ENCODE measurements at places on chromosomes 4 and X.

DNA sequence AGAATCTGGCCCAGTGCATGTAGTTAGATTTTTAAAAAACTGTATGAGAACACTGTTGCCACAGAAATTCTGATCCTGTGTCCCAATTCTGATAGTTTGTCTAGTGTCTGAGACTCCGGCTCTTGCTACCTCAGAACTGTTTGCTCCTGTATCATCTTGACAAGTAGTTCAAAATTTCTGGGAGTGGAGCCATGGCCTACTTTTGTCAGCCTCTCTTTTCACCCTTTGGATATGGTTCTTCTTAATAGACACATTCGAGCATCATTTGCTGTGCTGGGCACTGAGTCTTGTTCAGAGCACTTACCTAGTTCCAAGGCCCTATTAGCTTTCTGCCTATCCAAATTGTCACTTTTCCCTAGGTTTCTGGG, 46.9 kb downstream of the ATP10D start:
- H3K36me3 ChIP-seq, result no peaks in the 10 kb centered on the region
- DNase-seq, result no peak
- H3K4me3 ChIP-seq, result peak overlapping the region; percentile 40
- H3K27me3 ChIP-seq, result no peaks in the 10 kb centered on the region
- H3K4me1 ChIP-seq, result peaks cover 25% of the 10 kb centered on the region

- no peak overlapping the region for H3K4me3 ChIP-seq
- no peak overlapping the region for H3K27ac ChIP-seq
These were observed 202.0 kb downstream of the ARAP2 start for GRCh38 chr4:36042122-36042970.

DNA sequence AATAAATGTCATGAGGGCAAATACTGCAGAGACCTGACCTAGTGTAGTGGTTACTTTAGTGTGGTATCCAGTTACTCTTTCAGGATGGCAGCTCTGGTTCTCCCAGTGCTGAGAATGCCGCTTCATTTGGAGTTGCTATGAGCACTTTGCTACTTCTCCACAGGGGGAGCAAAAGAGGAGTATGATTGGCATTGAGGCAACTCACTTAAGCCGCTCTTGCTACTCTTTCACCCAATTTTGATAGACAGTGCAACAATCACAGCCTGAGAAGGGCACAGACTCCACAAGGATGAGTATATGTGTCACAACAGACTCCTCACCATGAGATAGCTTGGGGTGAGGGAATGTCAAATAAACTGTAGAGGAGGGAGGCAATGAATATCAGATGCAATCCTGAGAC, 81.2 kb downstream of the NPY1R start:
- H3K27me3 ChIP-seq, result no peaks in the 10 kb centered on the region
- H3K4me1 ChIP-seq, result no peaks in the 10 kb centered on the region
- no peak overlapping the region for H3K27ac ChIP-seq

- no peak overlapping the region for H3K27ac ChIP-seq
- H3K4me3 ChIP-seq, result no peak overlapping the region
- H3K4me1 ChIP-seq, result no peaks in the 10 kb centered on the region
- H3K36me3 ChIP-seq, result no peaks in the 10 kb centered on the region
- H3K27me3 ChIP-seq, result no peaks in the 10 kb centered on the region
These were observed 84.1 kb downstream of the TMEM164 start for GRCh38 chrX:110086916-110087484.

- H3K4me3 ChIP-seq, result no peak overlapping the region
- H3K27ac ChIP-seq, result no peak overlapping the region
- no peaks in the 10 kb centered on the region for H3K4me1 ChIP-seq
- no peaks in the 10 kb centered on the region for H3K36me3 ChIP-seq
- no peak for DNase-seq
- no peaks in the 10 kb centered on the region for H3K27me3 ChIP-seq
These were observed 326.7 kb downstream of the ANK2 start for GRCh38 chr4:113375964-113376666.

- H3K4me1 ChIP-seq, result no peaks in the 10 kb centered on the region
- H3K36me3 ChIP-seq, result no peaks in the 10 kb centered on the region
- no peak overlapping the region for H3K4me3 ChIP-seq
- no peak for DNase-seq
These were observed 59.4 kb upstream of the GK2 start for GRCh38 chr4:79467246-79467932.

DNA sequence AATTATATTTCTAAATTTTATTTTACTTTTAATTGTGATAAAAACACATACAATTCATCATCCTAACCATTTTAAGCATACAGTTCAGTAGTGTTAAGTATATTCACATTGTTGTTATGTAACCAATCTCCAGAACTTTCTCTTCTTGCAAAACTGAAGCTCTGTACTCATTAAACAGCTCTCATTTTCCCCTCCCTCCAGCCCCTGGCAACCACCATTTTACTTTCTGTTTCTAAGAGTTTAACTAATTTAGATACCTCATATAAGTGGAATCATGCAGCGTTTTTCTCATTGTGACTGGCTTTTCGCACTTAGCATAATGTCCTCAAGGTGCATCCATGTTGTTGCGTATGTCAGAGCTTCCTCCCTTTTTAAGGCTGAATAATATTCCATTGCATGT, 46.7 kb upstream of the NDP start:
- H3K4me1 ChIP-seq, result no peaks in the 10 kb centered on the region
- no peak overlapping the region for H3K27ac ChIP-seq
- H3K4me3 ChIP-seq, result no peak overlapping the region
- H3K27me3 ChIP-seq, result no peaks in the 10 kb centered on the region
- DNase-seq, result no peak

- H3K4me1 ChIP-seq, result no peaks in the 10 kb centered on the region
- DNase-seq, result no peak
- H3K36me3 ChIP-seq, result peaks cover 55% of the 10 kb centered on the region
These were observed 31.2 kb downstream of the WDR1 start for GRCh38 chr4:10085386-10085785.

DNA sequence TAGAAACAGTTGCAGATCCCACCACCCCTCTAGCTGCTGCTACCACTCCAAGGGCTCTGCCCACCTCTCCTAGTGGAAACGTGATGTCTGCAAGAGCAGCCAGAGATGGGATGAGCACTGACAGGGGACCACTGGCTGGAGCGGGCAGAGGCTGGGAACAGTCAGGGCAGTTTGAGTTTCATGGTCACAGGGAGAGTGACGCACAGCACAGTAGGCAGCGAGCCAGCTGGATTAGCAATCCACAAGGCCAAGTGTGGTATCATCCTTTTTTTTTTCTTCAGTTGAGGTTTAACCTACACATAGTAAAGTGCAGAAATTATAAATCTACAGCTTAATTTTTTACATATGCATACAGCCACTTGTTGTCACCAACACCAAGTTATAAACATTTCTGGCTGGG, 6.4 kb upstream of the SCML2 start:
- H3K27ac ChIP-seq, result no peak overlapping the region
- no peaks in the 10 kb centered on the region for H3K27me3 ChIP-seq
- no peaks in the 10 kb centered on the region for H3K36me3 ChIP-seq
- DNase-seq, result no peak
- H3K4me3 ChIP-seq, result no peak overlapping the region

DNA sequence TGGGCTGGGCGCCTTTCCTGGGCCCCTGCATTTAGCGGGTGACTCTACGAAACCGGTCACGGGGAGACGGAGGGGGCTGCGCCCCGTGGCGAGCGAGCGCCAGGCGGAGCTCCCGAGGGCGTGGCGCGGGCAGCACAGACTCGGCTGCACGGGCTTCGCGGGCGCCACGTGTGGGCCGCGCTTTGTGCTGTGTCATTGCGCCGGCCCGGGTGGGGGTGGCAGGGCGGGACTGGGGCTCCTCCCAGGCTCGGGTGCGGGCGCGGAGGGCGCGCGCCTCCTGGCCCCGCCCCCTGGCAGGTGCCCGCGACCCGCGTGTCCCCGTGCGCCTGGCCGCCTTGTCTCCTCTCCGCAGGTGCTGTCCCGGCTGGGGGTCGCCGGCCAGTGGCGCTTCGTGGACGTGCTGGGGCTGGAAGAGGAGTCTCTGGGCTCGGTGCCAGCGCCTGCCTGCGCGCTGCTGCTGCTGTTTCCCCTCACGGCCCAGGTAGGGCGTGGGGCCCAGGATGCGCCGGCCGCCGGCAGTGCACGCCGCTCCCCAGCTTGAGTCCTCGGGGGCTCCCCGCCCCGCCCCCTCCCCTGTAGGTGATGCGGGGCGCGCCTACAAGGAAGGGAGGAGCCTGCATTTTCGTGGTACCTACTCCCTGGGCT, 651 bp downstream of the UCHL1 start:
- no peak for DNase-seq
- H3K4me1 ChIP-seq, result no peaks in the 10 kb centered on the region
- no peak overlapping the region for H3K27ac ChIP-seq
- H3K36me3 ChIP-seq, result no peaks in the 10 kb centered on the region
- no peaks in the 10 kb centered on the region for H3K27me3 ChIP-seq
- H3K4me3 ChIP-seq, result no peak overlapping the region

DNA sequence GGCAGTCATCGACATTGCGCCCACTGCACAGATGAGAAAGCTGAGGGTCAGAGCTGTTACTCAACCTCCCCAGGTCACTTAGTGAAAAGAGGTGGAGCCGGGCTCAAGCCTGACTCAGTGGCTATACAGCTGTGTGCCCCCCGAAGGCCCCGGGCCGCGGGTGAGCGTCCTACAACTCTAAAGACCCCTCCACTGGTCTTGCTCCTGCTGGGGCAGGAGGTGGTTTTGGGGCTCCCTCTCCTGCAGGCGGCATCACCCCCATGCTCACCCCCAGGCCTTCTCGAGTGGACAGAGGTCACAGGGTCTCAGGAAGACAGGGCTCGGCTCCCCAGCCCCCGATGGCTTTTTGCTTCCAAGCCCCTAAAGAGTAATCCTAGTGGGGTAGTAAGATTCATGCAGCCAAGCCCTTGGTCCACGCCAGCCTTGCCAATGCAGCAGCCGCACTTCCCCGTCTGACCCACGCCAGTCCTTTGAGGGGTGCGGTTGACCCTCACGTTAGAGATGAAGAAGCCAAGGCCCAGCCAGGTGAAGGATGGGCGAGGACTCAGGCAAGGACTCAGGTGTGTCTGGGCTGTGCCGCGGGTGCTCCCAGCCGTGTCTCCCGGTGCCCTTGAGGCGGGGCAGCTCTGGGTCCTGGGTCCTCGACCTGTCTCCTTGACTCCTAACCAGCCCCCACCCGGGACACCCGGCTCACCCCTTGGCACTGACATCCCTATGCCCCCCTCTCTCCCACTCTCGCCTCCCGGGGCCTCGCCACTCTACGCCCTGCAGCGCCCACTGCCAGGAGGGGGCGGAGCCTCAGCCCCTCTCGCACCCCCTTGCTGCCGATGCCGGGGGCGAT, 200.4 kb downstream of the AFAP1 start:
- H3K36me3 ChIP-seq, result no peaks in the 10 kb centered on the region
- no peaks in the 10 kb centered on the region for H3K27me3 ChIP-seq
- H3K4me3 ChIP-seq, result no peak overlapping the region

DNA sequence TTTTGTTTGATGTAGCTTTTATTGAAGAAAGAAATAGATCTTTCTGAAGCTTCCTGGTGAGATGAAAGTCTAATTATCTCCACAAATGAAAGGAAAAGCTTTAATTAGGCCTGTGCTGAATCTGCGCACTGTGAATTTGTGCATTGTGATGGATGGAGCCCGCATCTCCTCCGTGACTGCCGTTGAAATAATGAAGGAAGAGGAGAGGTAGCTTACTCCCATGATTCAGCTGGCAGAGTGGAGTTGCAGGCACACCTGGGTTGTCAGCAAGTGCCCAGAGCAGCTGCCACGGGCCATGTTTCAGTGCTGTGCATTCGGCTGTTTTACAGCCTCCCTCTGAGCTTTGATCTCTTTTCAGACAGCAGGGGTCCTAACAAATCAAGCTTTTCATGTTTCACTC, 735.3 kb upstream of the TENM3 start:
- DNase-seq, result no peak
- H3K4me1 ChIP-seq, result no peaks in the 10 kb centered on the region
- H3K4me3 ChIP-seq, result no peak overlapping the region
- H3K27ac ChIP-seq, result no peak overlapping the region
- no peaks in the 10 kb centered on the region for H3K27me3 ChIP-seq

- H3K4me1 ChIP-seq, result no peaks in the 10 kb centered on the region
- no peaks in the 10 kb centered on the region for H3K36me3 ChIP-seq
- no peak overlapping the region for H3K27ac ChIP-seq
These were observed 3.6 kb downstream of the ARHGAP24 start for GRCh38 chr4:85478576-85478975.

DNA sequence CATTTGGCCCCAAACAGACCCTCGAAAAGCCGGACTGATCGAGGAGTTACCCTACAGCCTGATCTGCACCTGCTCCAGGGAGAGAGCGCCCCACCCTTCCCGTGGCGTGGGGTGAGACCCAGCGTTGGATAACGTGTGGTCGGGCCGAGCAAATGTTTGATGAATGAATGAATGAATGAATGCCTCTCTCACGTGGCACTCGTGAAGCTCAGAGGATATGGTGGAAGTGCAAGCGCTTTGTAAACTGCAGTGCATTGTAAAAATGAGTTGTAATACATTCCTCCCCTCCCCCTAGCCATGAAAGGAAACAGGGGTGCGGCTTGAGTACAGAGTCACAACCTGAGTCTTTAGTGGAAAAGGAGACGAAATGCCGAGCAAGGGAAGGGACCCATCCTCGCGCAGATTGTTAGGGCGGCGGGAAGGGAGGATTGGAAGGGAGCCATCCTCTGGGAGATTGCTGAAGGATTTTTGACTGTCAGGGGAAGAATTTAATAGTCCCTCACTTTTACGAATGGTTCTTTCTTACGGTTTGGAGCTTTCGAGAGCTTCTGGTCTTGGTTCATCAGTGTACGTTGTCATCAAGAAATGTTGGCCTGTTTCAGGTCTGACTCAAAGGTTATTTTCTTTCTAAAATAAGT, 772 bp upstream of the FBXW7 start:
- peak; percentile 89 for DNase-seq
- H3K4me3 ChIP-seq, result peak overlapping the region; percentile 87
- peak overlapping the region; percentile 90 for H3K27ac ChIP-seq
- peaks cover 29% of the 10 kb centered on the region for H3K4me1 ChIP-seq

- H3K27ac ChIP-seq, result no peak overlapping the region
- no peaks in the 10 kb centered on the region for H3K36me3 ChIP-seq
- no peaks in the 10 kb centered on the region for H3K4me1 ChIP-seq
- no peak for DNase-seq
- H3K27me3 ChIP-seq, result no peaks in the 10 kb centered on the region
- no peak overlapping the region for H3K4me3 ChIP-seq
These were observed 22.9 kb upstream of the PUDP start for GRCh38 chrX:7170898-7171297.

DNA sequence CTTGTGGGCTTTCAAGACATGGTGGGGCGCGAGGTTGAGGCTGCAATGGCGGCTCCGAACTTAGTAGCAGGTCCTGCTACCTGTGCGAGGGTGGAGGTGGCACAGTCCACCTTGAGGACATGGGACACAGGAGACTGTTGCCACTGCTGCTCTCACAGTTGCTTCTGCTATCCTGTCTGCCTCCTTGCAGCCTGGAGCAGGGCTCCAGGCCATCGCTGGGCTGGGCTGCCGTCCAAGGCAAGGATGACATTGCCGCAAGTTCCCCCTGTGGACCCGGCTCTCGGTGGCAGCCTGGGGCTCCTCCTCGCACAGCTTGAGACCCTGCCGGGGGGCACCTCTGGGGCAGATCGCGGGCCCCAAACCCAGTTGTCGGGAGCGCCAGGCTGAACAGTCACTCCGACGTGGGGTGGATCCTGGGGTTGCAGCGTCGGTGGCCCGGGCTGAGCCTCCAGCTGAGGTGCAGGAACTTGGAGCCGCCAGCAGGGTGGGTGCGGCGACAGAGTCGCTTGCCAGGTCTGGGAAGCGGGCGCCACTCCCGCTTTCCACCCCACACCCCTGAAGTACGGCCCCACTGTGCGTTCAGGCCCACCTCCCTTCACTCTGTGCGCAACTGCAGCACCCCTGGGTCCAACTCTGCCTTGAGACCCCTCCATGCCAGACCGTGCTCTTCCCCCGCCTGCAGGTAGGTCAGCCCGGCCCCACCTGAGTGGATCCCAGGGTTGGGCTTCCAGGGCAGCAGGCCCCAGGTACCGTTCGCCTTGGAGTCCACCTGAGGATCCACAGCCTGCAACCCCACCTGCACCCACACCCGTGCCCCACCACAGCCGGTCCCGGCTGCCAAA, 192.7 kb upstream of the NUDT6 start:
- H3K4me3 ChIP-seq, result no peak overlapping the region
- H3K4me1 ChIP-seq, result no peaks in the 10 kb centered on the region
- H3K27me3 ChIP-seq, result no peaks in the 10 kb centered on the region
- no peak for DNase-seq

Data from naive thymus-derived CD4-positive, alpha-beta T cell (primary cell).